ENCODE measurements at places on chromosomes 5 and 9. TPM values are rescaled to one million over a fixed set of nuclear protein-coding genes. Genes with fewer than 3 reads are reported as not detected.

CYLC2 gene
- polyA plus RNA-seq, result not detected

FAM120A gene
- 63.3 TPM for polyA plus RNA-seq

GRCh38 chr9:97527626-97528528 lies 26.4 kb downstream of the TMOD1 start:
- no peak for DNase-seq

GRCh38 chr5:181188700-181189362 lies 16.2 kb downstream of the TRIM7 start:
- DNase-seq, result peak; percentile 87

DNA sequence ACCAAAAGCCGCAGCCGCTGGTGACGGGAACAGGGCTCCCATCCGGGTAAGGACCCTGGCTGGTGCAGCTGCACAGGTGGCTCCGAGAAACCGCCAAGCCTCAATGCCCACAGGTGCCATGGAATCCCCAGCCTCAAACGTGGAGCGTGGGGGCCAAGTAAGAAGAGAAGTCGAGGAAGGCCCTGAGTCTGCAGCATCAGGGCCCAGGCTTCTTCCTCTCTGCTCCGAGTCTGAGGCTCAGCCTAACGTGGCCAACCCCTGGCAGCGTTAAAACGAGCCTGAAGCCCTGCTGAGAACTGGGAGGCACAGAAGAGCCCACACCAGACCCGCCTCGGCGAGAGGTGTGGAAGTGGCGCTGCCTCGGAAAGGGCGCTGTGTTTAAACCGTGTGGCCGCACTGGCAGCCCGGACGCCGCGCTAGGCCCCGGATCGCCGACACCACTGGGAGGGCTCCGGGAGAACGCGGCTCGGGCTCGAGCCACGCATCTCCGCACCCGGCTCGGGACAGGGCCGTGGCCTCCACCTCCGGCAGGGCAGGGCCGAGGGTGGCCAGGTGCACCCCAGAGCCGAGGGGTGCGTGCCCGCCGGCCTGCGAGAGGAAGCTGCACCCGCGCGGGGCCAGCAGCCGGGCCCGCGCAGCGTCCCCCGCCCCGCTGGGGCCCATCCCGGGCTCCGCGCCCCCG lies 730 bp downstream of the ZMYND19 start:
- no peak for DNase-seq

DNA sequence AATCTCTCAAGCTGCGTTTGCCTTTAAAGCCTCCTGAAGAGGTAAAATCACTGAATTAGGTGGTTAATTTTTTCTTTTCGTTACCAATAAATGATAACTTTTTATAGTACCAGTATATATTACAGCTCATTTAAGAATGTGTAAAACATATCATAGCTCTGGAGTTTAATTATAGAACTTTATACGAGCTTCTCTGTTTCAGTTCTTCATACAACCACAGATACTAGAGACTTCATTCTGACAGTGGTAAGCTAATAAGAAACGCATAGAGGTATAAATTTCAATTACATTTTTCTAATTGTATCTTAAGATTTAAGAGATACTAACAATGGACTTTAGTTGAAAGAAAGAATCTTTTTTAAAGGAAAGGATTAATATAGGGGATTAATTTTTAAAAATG lies 73.9 kb downstream of the PBX3 start:
- DNase-seq, result no peak

DNA sequence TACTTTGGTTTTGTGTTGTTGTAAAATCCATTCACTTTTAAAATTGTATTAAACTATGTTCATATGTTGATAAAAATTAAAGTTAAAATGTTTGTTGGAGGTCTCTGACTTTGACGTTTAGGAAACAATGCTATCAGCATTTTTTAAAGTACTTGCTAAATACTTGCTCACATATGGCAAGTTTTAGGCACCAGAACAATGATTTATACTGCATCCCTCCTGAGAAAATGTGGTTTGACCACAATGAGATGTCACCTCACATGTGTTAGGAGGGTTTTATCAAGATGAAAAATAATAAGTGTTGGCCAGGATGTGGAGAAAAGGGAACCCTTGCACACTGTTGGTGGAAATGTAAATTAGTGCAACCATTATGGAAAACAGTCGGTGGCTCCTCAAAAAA lies 180.8 kb downstream of the HSD17B3 start:
- DNase-seq, result no peak

DNA sequence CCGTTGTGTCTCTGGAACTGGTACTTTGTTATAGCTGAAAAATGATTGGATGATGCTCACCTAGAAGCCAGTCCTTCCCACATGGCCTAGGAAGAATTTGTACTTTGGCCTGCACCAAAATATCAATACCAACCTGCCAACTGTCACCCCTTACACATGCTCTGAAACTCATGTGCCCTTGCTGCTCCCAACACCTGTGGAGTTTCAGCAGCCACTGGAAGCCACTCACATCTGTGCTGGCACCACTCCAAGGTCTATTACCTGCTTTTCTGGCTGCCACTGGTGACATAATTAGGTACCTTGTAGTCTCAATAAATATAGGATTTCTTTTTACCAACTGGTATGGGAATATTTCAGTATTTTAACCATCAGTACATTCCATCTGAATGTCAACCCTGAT lies 363.6 kb downstream of the SH3GL2 start:
- no peak for DNase-seq

DNA sequence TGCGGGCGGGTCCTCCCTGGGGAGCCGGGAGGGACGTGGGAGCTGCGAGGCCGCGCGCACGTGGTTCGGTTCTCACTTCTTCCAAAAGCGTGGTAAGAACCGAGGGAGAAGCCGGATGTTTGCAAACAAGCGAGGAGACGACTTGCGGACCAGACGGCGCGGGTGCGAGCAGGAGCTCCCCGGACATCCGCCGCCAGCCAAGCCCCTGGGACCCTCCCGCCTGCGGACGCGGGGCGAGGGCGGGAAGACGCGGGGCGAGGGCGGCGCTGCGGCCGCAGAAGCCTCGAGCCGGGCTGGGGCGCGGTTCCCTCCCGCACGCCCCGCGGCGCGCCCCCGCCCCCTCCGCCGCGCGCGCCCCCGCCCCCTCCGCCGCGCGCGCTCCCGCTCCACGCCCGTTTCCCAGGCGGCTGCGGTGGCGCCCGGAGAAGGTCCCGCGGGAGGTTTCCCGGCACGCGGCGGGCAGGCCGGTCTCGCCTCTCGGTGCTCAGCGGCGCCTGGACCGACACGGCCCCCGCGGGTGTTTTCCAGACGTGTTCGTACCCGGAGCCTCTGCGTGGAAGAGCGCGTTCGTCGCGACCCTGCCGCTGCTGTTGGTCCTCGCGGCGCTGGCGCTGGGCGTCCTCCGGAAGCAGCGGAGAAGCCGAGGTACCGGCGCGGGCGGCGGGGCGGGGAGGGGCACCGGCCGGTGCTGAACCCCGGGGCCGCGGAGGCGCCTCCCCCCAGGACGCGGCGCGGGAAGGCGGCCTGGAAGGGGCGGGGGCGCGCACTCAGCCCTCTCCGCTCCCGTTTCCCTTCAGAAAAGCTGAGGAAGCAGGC lies 12.8 kb downstream of the BTNL9 start:
- no peak for DNase-seq

DNA sequence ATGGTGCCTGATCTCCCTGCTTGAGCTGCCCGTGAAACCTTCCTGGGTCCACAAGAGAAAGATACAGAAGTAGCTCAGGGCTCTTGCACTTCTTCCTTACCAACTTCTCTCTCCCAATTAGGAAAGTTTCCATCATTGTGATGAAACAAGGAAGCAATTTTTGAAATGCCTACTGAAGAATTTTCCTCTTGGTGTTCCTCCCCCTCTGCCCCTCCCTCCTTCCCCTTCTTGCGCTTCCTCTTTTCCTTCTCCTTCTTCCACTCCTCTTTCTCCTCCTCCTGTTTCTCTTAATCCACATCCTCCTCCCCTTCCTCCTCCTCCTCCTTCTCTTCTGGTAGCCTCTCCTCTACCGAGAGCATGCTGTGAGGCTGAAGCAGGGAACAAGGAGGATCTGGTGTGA lies 36.3 kb upstream of the OTULINL start:
- DNase-seq, result peak; percentile 31

GRCh38 chr9:36530224-36530623 lies 42.5 kb upstream of the MELK start:
- no peak for DNase-seq

LHX6 gene
- polyA plus RNA-seq, result 7.7 TPM

DNA sequence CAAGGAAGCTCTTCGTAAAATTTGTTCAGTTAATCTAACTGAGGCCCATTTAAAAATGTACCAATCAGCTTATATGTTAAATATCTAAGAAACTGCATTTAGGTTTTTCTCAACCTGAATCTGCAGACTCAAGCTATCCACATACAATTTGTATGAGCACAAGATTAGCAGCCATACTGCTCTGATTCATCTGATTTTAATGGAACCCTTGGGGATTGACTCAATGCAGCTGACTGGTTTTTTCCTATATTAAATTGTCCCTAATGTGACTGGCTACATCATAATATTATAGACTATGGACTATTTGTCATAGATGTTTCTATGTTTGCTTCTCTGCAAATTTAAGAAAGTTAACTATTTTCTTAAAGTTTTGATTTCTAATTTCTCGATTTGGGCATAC lies 451.0 kb upstream of the TUSC1 start:
- DNase-seq, result peak; percentile 38

DNA sequence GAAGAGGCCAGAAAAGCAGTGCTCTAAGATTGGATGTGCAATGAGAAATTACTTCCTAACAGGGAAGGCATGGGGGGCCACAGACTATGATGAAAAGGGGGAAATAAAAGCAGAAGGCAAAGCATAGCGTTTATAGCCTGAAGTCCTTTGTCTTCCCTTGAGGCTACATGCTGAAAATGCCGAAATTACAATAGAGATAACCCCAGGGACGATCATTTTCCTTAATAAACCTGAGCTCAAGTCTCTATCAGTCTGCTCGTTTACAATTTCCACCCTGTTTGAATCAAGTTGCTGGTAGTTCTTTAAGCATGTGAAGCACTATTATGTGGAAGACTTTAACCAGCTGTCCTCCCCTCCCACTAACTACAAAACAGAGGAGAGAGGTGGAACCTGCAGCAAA lies 60.4 kb downstream of the FREM1 start:
- no peak for DNase-seq

GRCh38 chr9:133998915-133999595 lies 6.9 kb upstream of the VAV2 start:
- DNase-seq, result no peak

DNA sequence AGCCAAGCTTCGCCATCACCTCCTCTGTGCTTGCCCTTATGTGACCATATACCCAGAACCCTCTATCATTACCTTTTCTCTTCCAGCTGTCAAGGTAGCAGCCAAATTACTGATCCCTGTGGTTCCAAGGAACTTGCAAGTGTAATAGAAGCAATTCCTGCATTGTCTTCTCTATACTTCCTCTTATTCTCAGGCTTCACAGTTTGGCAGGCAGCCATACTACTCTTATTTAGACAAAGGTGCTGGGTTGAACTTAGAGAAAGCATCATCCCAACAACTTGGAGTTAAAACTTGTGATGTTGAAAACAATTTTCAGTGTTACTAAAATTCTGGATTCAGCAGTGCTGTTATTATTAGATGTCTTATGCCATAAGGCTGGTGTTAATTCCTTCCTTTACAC lies 93.2 kb downstream of the NLN start:
- DNase-seq, result no peak

ADAMTS13 gene
- polyA plus RNA-seq, result 10.4 TPM

SPATA31C1 gene
- not detected for polyA plus RNA-seq

DNA sequence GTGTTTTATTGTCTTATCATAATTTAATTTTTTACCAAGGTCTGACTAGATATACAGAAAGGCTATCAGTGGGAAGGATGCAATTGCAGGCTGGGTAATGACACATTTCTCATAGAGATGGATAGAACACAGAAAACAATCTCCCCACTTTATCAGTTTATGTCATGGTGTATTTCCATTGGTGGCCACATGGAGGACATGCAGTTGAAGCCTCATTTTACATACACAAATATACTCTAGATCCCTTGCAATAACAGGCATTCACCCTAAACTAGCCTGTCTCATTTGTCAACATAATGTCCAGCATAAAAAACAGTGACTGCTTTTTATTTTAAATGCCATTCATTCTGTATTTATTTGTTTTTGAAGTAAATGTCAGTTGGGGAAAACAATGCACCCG lies 526.3 kb downstream of the GABRG2 start:
- no peak for DNase-seq

TEK gene
- 15.0 TPM for polyA plus RNA-seq

GRCh38 chr9:75181750-75182149 lies 93.4 kb downstream of the OSTF1 start:
- DNase-seq, result no peak

DNA sequence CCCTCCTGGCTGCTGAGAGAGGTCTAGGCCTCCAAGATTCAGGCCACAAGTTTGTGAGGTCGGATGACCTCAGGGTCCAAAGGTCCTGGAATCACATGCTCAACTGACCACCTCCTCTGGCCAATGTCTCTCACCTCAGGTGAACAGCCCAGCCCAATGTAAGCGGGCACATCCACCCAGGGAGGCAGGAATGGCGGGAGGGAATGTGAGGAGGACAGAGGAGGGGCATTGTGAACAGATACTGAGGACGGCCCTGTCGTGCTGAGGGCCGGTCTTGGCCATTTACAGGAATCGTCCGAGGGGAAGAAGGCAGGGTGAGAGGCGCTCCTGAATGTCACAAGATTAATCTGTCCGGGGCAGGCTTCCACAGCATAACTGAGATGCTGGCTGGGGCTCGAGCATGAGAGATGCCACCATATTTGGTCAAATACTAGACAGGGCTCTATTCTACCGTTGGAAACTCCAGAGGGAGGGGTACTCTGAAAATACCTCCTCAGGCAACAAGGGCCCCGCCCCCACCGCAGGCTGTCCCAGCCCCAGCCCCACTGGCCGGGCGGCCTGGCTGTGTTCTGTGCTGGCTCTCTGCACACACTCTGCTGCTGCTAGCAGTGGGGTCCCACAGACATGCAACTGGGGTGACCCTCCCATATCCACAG lies 1.5 kb upstream of the IL17B start:
- DNase-seq, result no peak
